Psoas muscle (tissue), 8 donors: ENCODE measurements at places on chromosomes 12 and 14. TPM values are rescaled to one million over a fixed set of nuclear protein-coding genes. Genes with fewer than 3 reads are reported as not detected.

DNA sequence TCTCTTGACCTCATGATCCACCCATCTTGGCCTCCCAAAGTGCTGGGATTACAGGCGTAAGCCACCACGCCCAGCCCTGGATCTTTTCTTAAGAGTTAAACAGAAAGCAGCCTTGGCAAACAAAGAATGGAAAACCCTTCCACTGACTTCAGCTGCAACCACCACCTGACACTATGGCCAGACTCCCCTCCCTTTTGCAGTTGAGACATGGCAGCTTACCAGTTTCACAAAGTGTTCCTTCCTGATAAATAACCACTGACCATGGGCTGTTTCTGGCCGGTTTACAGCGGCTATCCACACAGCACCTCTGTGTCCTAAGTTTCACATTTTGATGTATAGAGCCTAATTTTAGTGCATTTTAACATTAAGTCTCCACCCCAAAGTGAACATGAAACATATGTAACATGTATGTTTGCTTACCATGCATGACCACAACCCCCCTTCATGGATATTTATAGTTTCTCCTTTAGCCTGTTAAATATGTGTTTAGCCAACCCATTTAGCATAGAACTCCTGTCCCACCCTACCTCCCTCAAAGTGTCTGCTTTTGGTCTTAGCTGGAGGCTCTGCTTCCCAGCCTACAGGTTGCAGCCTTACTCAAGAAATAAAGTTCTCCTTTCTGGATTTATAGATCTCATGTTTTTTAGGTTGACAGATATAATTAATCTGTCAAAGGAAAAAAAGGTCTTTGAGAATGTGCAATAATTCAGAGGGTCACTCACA is 32.7 kb upstream of the RAB21 start:
- no peak for DNase-seq
- H3K4me3 ChIP-seq, result no peak overlapping the region
- no peaks in the 10 kb centered on the region for H3K4me1 ChIP-seq
- H3K27ac ChIP-seq, result no peak overlapping the region

DNA sequence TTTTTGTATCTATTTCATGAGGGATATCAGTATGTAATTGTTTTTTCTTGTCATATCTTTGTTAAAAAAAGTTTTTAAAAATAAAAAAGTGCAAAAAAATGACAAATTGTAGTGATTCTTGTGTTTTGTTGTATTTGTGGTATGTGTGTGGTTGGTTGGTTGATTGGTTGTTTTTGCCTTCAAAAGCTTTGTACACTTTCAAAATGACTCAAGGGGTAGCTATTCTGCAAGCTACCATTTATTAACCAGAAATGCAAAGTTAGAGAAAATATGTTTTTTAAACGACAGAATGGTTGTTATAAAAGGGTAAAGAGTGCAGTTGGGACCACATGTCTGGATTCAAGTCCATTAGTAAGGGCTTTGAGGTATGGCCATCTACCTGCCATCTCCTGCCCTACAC is 119.3 kb downstream of the SLC35F4 start:
- H3K27ac ChIP-seq, result no peak overlapping the region
- H3K27me3 ChIP-seq, result no peaks in the 10 kb centered on the region
- no peak for DNase-seq
- H3K36me3 ChIP-seq, result no peaks in the 10 kb centered on the region

DNA sequence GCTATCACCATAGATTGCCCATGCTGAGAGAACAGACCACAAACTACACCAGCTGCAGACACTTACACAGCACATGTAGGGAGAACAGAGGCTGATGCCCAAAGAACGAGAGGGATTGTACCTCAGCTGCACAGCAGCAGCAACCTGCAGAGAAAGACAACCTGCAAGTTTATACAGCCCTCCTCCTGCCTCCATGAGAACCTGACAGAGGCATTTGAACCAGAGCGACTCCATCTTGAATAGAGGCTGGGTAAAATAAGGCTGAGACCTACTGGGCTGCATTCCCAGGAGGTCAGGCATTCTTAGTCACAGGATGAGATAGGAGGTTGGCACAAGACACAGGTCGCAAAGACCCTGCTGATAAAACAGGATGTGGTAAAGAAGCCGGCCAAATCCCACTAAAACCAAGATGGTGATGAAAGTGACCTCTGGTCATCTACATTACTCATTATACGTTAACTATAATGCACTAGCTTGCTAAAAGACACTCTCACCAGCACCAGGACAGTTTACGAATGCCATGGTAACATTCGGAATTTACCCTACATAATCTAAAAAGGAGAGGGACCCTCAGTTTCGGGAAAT is 262.4 kb upstream of the HMGA2 start:
- H3K36me3 ChIP-seq, result no peaks in the 10 kb centered on the region
- H3K27ac ChIP-seq, result no peak overlapping the region
- no peaks in the 10 kb centered on the region for H3K4me1 ChIP-seq
- H3K27me3 ChIP-seq, result no peaks in the 10 kb centered on the region
- H3K4me3 ChIP-seq, result no peak overlapping the region
- DNase-seq, result no peak

The KRT71 gene
- polyA plus RNA-seq, result not detected

DNA sequence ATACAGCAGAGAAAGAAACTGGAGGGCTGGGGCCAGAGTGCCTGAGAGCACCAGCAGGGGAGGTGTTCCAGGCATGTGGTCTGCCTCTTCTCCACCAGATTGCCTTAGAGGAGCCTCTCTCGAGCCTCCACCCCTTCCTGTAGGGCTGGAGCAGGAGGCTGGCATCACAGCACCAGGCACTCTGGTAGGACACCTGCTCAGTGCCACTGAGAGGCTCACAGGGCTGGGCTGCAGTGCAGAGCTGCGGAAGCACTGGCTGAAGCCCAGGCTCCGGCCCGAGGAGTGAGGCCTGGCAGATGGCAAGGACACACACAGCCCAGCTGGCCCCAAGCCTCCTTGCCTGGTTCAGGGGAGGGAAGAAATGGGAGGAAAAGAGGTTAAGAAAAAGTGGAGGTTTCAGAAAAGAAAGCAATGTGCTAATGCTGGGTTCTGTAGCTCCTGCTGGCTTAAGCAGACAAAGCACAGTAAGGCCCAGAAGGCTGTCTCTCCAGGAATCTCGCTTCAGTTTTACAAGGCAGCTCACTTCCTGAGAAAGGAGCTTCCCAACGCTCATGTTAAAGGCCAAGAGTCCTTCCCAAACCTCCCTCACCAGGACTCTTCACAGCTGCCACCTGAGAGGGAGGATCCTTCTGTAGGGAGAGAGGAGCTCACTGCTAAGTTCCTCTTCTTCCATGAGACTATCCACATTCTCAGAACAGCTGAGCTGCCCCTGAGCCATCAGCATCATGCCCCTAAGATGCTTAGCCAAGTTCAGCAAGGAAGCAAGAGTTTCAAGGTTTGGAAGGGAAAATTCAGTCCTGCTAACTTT is 23.8 kb downstream of the SPTB start:
- peak overlapping the region; percentile 89 for H3K27ac ChIP-seq
- H3K4me1 ChIP-seq, result peaks cover 66% of the 10 kb centered on the region
- H3K4me3 ChIP-seq, result peak overlapping the region; percentile 9
- H3K27me3 ChIP-seq, result no peaks in the 10 kb centered on the region
- DNase-seq, result peak; percentile 62

DNA sequence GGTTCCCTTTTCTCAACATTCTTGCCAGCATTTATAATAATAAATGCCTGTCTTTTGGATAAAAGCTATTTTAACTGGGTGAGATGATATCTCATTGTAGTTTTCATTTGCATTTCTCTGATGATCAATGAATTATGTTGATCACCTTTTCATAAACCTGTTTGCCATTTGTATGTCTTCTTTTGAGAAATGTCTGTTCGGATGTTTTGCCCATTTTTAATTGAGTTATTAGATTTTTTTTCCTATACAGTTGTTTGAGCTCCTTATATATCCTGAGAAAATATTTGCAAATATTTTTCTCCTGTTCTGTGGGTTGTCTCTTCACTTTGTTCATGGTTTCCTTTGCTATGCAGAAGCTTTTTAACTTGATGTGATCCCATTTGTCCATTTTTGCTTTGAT is 8.1 kb upstream of the LIMA1 start:
- no peaks in the 10 kb centered on the region for H3K36me3 ChIP-seq
- H3K4me3 ChIP-seq, result no peak overlapping the region
- H3K27ac ChIP-seq, result no peak overlapping the region
- no peaks in the 10 kb centered on the region for H3K27me3 ChIP-seq
- H3K4me1 ChIP-seq, result peaks cover 6% of the 10 kb centered on the region

GRCh38 chr14:20687362-20688166 is 1.0 kb upstream of the ANG start:
- peaks cover 4% of the 10 kb centered on the region for H3K4me1 ChIP-seq
- DNase-seq, result no peak
- no peak overlapping the region for H3K27ac ChIP-seq

DNA sequence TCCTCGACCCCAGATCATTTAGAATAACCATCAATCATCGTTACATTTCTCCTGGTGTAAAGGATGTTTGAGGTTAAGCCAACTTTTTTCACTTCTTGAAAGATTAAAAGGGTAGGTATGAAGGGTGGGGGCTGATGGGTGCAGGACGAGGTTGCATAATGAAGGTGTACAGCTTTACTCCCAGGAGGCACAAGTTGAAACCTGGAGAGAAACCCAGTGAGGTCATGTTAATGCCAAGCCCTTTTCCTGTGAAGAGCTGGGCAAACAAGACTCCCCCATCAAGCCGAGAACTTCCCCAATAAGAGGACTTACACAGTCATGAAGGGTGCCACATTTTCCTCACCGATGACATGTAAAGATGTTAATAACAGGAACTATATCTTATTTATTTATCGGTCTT is 84.3 kb downstream of the FZD10 start:
- no peaks in the 10 kb centered on the region for H3K36me3 ChIP-seq
- no peak overlapping the region for H3K27ac ChIP-seq
- H3K4me3 ChIP-seq, result no peak overlapping the region
- DNase-seq, result no peak

DNA sequence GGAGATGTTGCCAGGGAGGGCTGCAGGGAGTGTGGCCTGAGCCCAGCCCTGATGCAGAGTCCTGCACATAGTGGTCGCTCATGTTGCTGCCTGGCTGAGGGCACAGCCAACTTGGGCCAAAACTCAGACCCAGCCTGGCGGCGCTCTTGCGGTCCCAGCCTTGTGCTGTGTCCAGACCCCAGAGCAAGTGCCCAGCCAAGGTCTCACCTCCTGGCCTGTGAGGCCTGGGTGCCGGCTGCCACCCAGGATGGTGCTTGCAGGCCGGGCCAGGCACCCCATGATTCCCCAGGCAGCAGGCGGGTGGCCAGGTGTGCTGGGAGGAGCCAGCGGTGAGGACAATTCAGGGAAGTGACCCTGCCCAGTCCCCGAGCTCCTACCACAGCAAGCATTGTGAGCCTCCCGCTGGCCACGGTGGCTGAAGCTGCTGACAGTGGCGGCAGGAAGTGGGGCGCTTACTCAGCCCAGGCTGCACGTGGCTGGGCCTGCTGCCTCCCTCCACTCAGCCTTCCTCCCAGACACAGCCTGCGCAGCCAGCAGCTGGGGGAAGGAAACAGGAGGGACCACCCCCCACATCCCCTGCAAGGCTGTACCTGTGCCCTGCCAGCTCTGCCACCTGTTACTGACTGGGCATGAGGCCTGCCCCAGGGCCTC is 17.7 kb upstream of the PGF start:
- H3K36me3 ChIP-seq, result no peaks in the 10 kb centered on the region
- H3K27me3 ChIP-seq, result no peaks in the 10 kb centered on the region
- no peak overlapping the region for H3K4me3 ChIP-seq

GRCh38 chr12:5716201-5716600 is 228.9 kb downstream of the ANO2 start:
- H3K4me1 ChIP-seq, result no peaks in the 10 kb centered on the region
- no peaks in the 10 kb centered on the region for H3K36me3 ChIP-seq
- H3K27me3 ChIP-seq, result no peaks in the 10 kb centered on the region
- DNase-seq, result no peak
- no peak overlapping the region for H3K4me3 ChIP-seq

GRCh38 chr14:61562321-61563161 is 132.8 kb upstream of the HIF1A start:
- no peak for DNase-seq
- H3K27me3 ChIP-seq, result no peaks in the 10 kb centered on the region
- H3K27ac ChIP-seq, result peak overlapping the region; percentile 83
- H3K4me1 ChIP-seq, result peaks cover 28% of the 10 kb centered on the region
- no peaks in the 10 kb centered on the region for H3K36me3 ChIP-seq

DNA sequence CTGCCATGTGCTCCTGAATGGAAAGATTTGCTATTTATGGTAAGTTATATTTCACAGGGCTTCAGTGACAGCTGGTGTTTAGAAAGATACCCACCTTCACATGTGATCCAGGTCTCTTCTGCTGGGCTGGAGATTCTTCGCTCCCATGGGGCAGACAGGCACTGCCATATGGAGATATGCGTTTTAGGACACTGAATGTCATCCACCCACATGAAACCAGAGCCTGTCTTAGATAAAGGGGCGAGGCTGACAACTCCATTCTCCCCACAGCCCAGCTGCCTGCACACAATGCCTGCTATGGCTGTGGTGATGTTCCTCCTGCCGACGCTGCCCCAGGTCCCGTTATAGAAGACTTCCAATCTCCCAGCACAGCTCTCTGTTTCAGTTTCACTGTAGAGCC is 69.4 kb downstream of the ACSM4 start:
- no peak for DNase-seq
- H3K27ac ChIP-seq, result no peak overlapping the region
- no peaks in the 10 kb centered on the region for H3K4me1 ChIP-seq
- H3K36me3 ChIP-seq, result no peaks in the 10 kb centered on the region
- no peak overlapping the region for H3K4me3 ChIP-seq
- no peaks in the 10 kb centered on the region for H3K27me3 ChIP-seq

GRCh38 chr12:93247313-93247991 is 130.3 kb upstream of the NUDT4 start:
- DNase-seq, result no peak
- H3K27me3 ChIP-seq, result no peaks in the 10 kb centered on the region
- H3K36me3 ChIP-seq, result no peaks in the 10 kb centered on the region
- H3K27ac ChIP-seq, result no peak overlapping the region
- H3K4me1 ChIP-seq, result peaks cover 16% of the 10 kb centered on the region
